ENCODE measurements at places on chromosomes 1 and 21.

GRCh38 chr1:201077116-201077515 is 35.1 kb downstream of the CACNA1S start:
- H3K4me3 ChIP-seq = no peak overlapping the region
- no peaks in the 10 kb centered on the region for H3K4me1 ChIP-seq
- H3K27me3 ChIP-seq = no peaks in the 10 kb centered on the region
- H3K27ac ChIP-seq = no peak overlapping the region
- DNase-seq = no peak

DNA sequence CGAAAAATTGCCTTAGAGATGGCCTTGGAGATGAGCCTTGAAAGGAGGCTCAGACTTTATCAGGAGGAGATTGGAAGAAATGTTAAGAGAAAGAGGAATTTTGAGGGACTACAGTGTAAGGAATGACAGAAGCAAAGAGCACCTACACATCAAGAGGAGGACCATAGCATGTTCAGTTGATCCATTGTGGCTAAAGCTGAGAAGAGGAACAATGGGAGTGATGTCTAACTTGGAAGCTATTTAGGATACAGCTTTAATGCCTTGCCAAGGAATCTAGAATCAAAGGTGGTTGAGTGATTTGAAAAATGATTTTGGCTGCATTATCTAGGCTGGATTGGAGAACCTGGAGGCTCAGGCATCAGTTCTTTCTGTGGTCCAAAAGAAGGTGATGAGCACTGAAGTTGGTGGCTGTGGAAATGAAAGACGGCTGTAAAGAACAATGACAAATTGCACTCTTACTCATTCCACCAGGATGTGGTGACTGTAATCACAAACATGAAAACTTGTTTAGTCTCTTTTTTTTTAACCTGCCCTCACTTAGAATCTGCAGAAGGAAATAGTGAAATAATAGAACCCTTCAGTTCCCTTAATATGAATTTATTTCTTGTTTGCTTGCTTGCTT is 11.3 kb downstream of the FAM20B start:
- no peaks in the 10 kb centered on the region for H3K27me3 ChIP-seq
- no peak overlapping the region for H3K27ac ChIP-seq
- DNase-seq = no peak
- no peaks in the 10 kb centered on the region for H3K4me1 ChIP-seq
- H3K36me3 ChIP-seq = no peaks in the 10 kb centered on the region

DNA sequence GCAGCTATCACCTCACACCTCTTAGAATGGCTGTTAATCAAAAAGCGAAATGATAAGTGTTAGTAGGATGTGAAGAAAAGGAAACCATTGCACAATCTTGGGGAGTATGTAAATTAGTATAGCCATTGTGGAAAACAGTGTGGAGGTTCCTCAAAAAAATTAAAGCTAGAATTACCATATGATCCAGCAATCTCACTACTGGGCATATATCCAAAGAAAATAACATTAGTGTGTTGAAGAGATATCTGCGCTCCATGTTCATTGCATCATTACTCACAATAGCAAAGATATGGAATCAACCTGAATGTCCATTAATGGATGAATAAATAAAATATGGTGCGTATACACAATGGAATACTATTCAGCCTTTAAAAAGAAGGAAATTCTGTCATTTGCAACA is 68.9 kb downstream of the SNRPE start:
- no peaks in the 10 kb centered on the region for H3K36me3 ChIP-seq
- no peak overlapping the region for H3K4me3 ChIP-seq
- no peak for DNase-seq
- no peak overlapping the region for H3K27ac ChIP-seq
- no peaks in the 10 kb centered on the region for H3K27me3 ChIP-seq

DNA sequence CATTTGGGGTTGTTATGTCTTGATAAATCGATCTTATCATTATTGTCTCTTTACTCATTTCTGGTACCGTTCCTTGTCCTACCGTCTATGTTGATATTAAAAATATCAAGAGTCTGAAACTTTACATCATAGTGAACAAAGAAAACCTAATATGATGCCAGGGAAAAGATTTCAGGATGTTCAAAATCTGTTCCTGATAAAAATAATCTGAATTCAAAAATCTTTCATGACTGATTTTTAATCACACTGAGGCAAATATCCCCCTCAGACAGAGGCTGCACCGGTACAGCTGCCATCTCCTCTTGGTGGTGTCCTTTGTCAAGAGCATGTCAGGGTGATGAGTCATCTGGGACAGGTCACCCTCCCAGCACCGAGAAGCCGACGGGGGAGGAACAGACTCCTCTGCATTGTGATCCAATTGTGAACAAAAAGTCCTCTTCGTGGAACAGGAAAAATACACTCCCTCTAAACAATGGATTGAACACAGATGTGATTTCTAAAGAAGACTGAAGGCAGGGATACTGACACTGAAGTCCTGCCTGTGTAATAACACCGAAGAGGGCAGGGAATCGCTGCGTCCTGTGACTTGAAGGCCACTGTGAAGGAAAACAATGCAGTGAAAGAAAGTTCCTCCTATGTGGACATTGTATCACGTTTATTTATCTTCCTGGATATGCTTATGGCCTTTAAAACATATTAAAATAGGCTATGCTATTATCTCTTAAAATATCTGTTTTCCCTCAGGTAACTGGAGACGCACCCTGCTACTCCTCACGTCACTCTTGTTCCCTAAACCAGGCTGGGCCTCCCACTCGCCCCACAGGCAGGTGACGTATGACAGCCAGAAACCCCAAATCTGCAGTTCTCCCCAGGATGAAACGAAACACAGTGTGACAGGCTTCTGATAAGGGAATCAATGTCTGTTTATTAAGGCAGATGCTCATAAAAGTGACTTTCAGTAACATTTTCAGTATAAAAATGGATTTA is 4.3 kb upstream of the SPATC1L start:
- peak overlapping the region; percentile 36 for H3K27ac ChIP-seq
- peaks cover 12% of the 10 kb centered on the region for H3K36me3 ChIP-seq
- H3K4me1 ChIP-seq = peaks cover 2% of the 10 kb centered on the region
- H3K4me3 ChIP-seq = no peak overlapping the region
- H3K27me3 ChIP-seq = no peaks in the 10 kb centered on the region

DNA sequence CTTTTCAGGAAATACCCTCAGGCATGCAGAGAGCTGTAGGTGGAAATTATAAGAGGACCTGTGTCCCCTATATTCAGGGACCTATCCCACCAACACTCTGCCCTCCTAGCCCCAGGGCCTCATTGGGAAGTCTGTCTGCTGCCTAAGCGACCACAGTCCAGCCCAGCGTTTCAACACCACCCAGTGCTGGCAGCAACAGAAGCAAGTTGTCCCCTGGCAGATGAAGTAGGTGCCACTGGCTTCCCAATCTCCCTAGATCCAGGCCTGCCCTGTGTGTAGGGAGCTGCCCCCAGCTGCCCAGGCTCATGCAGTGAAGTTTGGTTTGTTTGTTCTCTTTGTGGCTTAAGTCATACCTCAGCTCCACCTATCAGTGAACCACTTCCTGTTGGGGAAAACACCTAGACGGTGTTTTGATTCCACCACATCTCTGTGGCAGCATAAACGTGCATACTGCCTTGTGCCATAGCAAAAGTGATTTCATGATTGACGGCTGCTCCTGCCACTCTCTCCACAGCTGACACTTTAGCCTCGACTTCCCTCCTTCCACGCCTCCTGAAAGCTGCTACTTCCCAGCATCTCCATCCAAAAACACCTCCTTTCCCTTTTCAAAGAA is 8.1 kb upstream of the LEFTY1 start:
- peak; percentile 56 for DNase-seq
- no peaks in the 10 kb centered on the region for H3K27me3 ChIP-seq
- no peak overlapping the region for H3K4me3 ChIP-seq
- H3K4me1 ChIP-seq = peaks cover 21% of the 10 kb centered on the region
- peak overlapping the region; percentile 56 for H3K27ac ChIP-seq

DNA sequence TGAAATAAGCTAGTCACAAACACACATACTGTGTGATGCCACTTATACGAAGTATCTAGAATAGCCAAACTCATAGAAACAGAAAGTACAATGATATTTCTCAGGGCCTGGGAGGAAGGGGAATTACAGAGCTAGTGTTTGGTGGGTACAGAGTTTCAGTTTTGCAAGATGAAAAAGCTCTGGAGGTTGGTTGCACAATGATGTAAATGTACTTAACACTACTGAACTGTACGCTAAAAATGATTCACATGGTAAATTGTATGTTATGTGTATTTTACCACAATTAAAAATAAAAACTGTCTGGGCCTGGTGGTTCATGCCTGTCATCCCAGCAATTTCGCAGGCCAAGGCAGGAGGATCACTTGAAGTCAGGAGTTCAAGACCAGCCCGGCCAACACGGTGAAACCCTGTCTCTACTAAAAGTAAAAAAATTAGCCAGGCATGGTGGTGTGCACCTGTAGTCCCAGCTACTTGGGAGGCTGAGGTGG is 15.3 kb upstream of the FHAD1 start:
- no peak overlapping the region for H3K27ac ChIP-seq
- H3K4me3 ChIP-seq = no peak overlapping the region
- H3K36me3 ChIP-seq = no peaks in the 10 kb centered on the region
- no peaks in the 10 kb centered on the region for H3K27me3 ChIP-seq
- H3K4me1 ChIP-seq = no peaks in the 10 kb centered on the region

DNA sequence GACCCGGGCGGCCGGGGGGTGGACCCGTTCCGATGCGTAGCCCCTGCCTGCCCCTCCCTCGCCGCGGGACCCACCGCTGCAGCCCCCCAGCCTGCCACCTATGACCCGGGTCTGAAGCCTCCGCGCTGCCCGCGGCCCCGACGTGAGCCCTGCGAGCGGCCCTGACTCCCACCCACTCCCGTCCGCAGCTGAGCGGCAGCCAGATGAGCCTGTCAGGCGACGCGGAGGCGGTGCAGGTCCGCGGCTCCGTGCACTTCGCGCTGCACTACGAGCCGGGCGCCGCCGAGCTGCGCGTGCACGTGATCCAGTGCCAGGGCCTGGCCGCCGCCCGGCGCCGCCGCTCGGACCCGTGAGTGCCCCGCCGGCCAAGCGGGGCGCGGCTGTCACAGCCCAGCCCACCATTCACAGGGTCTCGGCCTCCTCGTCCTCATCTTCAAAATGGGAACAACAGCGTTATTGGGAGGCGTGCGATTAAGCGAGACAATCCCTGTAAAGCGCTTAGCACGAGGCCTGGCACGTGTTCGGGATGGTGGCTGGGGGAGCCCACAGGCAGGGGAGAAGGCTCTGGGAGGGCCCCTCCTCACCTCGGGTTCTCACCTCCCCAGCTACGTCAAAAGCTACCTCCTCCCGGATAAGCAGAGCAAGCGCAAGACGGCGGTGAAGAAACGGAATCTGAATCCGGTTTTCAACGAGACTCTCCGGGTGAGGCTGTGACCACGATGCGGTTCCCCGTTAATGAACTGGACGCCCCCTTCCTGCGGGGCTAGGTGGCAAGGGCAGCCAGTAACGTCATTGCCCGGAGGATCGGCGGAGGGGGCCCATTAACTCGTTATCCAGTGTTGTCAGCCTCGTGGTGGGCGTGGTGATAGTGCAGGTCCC is 8.2 kb downstream of the SYTL1 start:
- H3K27ac ChIP-seq = no peak overlapping the region
- H3K4me1 ChIP-seq = no peaks in the 10 kb centered on the region
- peak overlapping the region; percentile 48 for H3K4me3 ChIP-seq
- no peaks in the 10 kb centered on the region for H3K27me3 ChIP-seq
- peak; percentile 91 for DNase-seq
- H3K36me3 ChIP-seq = no peaks in the 10 kb centered on the region

GRCh38 chr1:96934282-96934681 is 212.7 kb downstream of the PTBP2 start:
- H3K36me3 ChIP-seq = no peaks in the 10 kb centered on the region
- no peak overlapping the region for H3K4me3 ChIP-seq
- peak; percentile 31 for DNase-seq
- H3K27ac ChIP-seq = no peak overlapping the region
- no peaks in the 10 kb centered on the region for H3K27me3 ChIP-seq

DNA sequence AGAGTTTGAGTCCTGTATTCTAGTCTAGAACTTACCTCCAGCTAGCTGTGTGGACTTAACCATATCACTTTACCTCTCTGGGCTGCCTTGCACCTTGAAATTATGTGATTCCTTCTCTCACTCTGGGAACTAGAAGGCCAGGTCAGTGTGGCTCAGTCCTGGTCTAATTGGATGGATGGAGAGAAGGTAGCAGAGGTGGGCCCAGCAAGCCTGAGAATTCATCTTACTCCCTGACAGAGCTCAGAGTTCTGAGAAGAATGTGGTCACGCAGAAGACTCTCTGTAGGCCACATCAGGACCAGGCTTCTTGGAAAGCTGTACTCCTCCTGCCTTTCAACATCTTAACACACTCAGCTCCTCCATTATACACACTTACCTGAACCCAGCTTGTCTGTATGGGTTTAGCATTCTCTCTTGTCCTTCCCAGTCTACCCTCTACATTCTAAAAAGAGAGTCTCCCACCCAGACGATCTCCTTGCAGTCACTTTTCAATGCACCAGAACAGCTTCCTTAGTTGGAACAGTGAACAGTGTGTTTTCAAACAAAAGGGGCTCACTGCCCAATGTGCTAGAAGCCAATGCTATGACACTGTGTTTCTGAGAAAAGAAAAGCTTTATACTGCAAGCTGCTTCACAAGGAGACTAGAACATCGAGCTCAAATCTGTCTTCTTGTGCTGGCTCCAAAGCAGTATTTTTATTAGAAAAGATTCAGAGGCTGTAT is 60.5 kb downstream of the CAPN9 start:
- no peak overlapping the region for H3K27ac ChIP-seq
- no peaks in the 10 kb centered on the region for H3K27me3 ChIP-seq
- H3K4me1 ChIP-seq = no peaks in the 10 kb centered on the region
- no peak overlapping the region for H3K4me3 ChIP-seq

DNA sequence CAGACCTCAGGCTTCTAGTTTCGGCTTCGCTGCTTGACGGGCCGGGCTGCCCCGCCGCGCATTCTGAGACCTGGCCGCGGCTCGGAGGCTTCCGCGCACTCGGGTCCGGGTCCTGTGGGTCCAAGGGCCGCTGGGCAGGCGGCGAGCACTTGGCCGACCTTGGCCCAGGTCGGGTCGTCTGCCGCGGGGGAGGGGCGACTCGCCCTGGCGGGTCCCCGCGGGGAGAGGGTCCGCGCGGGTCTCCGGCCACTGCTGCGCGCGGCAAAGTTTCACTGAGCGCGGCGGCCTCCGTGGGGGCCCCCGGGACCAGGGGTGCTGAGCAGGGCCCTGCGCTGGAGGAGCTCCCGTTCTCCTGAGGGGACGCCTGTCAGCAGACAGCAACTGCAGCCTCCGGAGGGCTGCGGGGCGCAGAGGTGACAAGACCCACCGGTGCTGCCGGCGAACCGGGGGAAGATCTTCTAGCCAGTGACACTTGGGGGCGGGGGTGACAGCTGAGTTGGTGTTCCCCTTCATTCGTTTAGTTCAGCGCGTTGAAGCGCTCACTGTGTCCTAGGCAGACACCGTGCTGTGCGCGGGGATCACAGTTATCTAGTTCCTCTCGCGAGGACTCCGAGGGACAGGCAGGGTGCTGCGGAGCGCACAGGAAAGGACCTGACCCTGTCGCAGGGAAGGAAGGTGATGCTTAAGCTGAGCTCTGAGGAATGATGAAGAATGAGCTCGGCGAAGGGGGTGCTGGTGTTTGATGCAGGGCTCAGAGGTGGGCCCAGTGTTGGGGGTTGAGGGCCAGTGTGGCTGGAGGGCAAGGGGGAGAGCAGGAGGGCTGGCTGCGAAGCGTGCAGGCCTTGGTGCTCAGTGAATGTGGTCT is 725 bp downstream of the MTFR1L start:
- peak overlapping the region; percentile 75 for H3K4me3 ChIP-seq
- H3K4me1 ChIP-seq = peaks cover 5% of the 10 kb centered on the region
- no peaks in the 10 kb centered on the region for H3K36me3 ChIP-seq
- no peaks in the 10 kb centered on the region for H3K27me3 ChIP-seq
- H3K27ac ChIP-seq = peak overlapping the region; percentile 74

All from mesendoderm (in vitro differentiated cells).